ENCODE measurements at places on chromosomes 1 and 21.

- DNase-seq, result no peak
Observed at GRCh38 chr1:115222616-115223402, 115.2 kb downstream of the NGF start.

DNA sequence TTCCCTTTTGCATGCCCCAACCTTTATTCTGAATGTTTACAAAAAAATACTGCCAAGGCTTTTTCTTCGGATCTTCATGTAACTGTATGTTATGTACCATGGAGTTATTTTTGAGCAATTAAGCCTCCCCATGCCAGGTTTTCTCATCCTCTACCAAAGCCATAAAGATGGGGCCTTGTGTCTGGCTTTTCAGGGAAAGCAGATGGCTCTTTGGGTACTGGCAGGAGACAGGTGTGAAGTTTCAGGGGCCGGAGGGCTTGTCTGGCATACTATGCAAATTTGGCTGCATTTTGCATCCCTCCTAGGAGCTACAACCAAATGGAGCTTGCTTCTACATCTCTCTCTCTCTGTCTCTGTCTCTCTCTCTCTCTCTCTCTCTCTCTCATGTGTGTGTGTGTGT, 28.1 kb upstream of the PLXNA2 start:
- no peak for DNase-seq

- DNase-seq, result no peak
Observed at GRCh38 chr1:181364801-181365200, 118.5 kb upstream of the CACNA1E start.

DNA sequence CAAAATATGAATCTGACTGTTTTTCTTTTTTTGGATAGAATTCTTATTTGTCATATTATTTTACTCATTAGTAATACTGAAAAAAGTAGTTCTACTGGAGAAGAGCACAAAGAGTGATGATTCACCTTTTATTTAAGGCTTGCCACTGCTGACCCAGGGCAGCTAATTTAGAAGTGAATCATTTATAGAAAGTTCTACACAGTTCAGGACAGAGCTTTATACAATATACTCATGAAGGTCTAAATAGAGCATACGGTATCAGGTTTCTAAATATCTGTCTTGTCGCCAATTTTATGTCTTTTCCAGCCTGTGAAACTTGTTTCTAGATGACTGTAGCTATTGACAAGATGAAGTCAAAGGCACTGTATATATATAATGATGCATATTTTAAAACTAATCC, 25.0 kb downstream of the GIPC2 start:
- DNase-seq, result no peak

DNA sequence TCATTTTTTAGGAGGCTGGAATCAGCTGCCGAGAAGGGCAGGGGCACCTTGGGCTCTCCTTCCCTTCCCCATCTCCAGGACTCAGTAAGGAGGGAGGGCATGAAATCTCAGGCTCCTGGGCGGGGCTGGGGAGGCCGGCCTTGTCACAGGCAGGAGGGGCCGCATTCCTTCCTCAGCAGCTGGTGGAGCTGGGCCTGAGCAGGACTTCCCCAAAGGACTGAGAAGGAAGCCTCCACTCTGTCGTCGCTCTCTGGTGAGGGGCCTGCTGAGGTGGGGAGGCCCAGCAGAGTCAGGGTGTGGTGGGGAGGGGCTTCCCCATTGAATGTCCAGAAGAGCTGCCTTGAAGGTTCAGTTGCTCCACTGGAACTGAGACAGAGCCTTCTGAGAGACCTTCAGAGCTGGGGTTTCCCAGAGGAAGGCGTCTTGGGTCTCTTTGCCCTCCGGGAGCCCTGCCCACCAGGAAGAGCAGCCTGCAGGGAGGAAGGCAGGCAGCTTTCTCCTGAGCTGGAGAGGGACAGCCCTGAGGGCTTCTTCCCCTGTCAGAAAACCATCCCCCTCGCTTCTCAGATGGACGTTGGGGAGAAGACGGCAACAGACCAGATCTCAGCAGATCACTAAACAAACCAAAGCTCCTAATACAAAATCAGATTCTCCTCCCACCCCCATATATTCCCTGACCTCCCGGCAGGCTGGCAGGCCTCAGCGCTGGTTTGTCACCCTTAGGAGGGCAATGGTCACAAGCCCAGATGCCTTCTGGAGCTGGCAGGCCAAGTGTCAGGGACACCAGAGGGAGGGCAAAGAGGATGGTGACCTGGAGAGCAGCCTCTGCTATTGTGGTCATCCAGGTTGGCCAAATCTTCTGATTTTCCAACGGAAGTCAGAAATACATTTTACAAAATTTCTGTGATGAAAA, 10.7 kb downstream of the KCNA10 start:
- no peak for DNase-seq

- DNase-seq, result no peak
Observed at GRCh38 chr1:116232989-116233514, 121.9 kb downstream of the MAB21L3 start.

DNA sequence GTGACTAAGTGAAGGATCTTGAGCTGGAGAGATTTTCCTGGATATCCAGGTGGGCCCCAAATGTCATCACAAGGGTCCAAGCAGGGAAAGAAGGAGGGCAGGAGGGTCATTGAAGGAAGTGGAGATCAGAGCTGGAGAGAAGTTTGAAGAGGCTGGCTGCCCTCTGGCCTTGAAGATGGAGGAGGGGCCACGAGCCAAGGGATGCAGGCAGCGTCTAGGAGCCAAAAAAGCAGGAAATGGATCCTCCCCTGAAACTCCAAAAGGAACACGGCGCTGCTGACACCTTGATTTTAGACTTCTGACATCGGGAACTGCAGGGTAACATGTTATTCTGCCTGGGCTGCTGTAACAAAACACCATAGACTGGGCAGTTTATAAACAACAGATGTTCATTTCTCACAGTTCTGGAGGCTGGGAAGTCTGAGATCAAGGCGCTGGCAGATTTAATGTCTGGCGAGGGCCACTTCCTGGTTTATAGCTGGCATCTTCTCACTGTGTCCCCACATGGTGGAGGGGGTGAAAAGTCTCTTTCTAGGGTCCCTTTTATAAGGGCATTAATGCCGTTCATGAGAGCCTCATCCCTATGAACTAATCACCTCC, 28.8 kb upstream of the ZBTB21 start:
- DNase-seq, result no peak

DNA sequence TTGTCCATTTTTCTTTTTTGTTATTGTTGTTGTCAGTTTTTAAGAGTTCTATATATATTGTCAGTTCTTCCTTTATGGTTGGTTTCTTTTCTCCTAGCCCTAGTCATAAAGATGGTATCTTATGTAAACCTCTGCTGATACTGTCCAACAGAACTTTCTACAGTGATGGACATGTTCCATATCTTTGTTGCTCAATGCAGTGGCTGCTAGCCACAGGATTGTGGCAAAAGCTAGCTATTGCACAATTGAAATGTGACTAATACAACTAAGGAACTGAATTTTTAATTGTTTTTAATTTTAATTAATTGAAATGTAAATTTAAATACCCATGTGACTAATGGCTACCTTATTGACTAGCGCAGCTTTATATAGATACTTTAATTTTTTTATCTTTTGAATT, 411.8 kb upstream of the PTBP2 start:
- DNase-seq, result no peak

DNA sequence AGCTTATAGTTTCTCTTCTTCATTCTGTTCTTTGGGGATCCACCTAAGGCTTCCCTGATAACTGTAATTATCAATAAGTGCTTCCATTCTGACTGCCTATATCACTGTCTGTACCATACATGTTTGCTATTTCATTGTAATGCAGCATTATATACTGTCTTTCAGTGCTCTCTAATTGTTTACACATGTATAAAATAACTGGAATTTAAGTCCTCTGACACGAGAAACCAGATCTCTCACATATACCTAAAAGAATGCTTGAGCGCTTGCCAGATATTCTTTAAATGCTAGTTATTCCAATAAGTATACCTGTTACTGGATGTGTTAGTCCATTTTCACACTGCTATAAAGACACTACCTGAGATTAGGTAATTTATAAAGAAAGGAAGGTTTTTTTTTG, 34.7 kb downstream of the CELF3 start:
- DNase-seq, result no peak

DNA sequence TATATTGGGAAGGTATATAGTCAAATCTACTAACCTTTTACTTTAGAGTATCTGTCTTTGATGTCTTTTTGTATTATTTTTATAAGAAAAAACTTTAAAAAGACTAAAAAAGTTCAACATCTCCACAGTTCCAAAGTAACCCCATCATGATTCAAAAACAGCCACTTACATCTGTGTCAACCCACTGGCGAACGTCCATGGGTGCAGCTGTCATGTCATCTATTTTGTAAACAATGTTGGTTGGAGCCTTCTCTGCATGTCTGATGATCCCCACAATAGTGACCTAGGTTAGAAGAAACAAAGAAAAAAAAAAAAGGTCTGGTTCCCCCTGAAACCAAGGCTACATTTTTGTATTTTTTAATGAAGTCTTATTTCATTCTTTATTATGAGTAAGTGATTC, 28.0 kb upstream of the SMPDL3B start:
- no peak for DNase-seq

- no peak for DNase-seq
Observed at GRCh38 chr1:186139115-186139514, 235.9 kb downstream of the TPR start.

DNA sequence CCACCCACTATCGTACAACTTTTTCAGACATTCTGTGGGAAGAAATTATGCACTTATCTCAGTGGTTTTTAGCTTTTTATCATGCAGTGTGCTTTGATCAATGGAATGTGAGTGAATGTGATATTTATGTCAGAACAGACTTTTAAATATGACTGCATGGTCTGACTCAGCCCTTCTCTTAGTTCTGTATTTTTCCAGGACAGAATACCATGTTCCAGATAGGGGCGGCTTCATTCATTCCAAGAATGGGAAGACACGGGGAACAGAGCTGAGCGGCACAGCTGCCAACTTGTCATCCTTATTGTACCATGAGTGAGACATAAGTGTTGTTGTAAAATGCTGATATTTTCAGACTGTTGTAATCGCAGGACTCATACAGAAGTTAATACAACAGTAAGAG, 214.6 kb upstream of the NCAM2 start:
- DNase-seq, result no peak

- DNase-seq, result no peak
Observed at GRCh38 chr1:151418081-151418480, 18.7 kb downstream of the PSMB4 start.

DNA sequence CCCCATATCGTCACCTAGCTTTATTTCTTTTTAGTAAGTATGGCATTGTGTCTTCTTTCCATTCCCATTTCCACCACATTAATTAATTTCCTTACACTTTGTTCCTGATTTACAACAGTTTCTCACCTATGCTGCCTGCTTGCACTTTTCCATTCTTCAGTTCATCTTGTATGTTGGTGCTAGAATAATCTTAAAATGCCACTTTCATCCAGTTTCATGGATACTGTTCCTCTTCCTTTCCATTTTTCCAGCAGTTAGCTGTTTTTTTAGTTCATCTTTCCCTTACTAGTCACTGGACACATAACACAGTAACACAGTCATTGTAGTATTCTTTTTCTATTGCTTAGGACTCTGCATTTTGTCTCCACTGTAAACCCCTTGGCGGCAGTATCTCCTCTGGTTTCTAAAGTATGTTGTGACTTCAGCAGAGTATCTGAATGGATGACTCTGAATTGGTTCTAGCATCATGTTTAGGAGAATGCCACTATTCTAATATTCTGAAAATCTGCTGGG, 2.1 kb downstream of the CDC7 start:
- no peak for DNase-seq

DNA sequence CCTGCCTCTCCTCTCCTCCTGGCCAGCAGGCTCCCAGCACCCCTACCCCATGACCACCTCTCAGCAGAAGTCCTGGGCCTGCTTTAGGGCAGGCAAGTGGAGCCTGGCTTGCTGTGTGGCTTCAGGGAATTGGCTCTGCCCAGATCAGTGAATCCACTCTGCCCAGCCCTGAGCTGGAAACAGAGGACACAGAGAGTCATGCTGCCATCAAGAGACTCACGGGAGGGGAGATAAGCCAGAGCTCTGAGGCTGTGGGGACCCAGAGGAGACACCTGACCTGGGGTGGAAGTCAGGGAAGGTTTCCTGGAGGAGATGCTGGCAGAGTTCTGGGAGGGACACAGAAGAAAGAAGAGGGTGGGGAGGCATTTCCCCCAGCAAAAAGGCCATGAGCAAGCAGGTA, 54.2 kb downstream of the GLIS1 start:
- DNase-seq, result no peak

GRCh38 chr1:117179471-117179870, 31.3 kb downstream of the VTCN1 start:
- no peak for DNase-seq

DNA sequence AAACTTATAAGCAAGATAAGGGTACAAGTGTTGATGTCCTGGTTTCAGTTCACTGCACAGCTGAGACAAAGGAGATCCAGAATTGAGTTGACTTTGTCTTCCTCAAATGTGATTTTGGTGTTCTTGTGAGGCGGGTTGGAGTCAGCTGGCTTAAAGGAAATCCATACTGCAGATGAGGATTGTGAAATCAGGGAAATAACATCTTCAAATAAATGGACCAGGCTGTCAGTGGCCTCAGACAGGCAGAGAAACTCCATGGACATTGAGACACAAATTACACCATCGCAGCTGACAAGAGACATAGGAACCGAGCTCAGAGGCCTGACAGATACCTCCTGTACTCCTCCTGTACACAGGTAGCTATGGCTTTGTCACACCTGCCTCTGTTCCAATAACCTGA, 27.0 kb upstream of the REG4 start:
- DNase-seq, result no peak
